ENCODE measurements at places on chromosomes 13 and 19.

DNA sequence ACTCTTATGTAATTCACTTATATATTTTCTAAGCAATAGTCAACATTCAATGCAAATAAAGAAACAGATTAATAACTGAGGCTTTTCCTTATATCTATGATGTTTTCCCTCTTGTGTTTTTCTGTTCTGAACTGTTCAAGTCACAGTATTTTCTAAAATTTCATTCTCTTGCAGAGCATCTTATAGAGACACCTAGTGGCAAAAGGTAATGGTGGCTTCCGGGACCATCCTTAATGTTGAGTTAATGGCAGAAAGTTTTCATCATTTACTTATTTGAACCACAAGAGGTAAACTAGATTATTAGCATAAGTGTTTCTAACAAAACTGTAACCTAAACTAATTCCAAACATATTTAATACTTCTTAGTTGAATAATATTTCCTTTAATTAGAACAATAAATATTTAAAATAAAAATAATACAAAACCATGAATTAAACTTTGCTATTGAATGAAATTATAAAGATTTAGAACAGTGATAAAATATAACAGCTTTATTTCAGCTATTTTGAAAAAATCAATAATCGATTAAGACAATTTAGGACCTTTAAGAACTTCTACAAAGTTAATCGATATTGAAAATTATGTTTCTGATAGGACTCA is 1.7 kb upstream of the SLITRK5 start:
- peak; percentile 54 for DNase-seq

DNA sequence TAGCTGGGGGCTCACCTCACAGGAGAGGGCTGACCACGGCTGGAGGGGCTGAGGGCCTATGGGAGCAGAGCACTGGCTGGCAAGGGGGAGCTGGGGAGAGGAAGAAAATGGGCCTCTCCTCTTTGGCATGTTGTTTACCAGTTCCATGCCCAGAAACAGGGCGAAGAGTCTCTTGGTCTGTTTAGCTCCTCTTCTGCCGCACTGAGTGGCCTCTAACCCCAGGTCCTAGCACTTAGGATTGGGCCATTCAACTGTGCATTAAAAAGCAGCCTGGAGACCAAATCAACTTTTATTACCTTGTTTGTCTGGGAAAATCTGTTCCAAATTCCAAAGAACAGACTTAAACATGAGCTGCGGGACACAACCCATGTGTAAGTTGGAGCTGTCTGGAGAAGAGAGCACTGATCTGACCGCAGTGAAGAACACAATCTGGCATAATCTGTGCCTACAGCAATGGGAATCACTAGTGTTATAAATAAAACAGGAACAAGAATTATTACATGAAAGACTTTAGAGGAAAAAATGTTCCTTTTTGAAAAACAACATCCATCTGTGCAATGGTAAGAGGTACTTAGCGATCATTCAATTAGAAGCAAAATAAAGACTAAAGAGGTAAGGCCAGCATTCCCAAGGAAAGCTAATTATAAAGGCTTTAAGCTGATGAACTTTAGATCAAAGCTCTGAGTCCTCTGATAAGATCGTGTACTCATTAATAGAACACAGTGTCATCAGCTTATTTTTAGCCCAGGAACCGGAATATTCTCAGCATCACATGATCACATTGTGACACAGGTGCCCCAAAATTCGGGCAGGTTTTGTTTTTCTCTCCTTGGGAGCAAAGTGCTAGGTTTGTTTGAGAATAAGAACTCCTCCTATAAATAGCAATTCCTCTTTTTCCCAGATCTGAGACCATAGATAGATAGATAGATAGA is 243.2 kb downstream of the COL4A1 start:
- DNase-seq = no peak

DNA sequence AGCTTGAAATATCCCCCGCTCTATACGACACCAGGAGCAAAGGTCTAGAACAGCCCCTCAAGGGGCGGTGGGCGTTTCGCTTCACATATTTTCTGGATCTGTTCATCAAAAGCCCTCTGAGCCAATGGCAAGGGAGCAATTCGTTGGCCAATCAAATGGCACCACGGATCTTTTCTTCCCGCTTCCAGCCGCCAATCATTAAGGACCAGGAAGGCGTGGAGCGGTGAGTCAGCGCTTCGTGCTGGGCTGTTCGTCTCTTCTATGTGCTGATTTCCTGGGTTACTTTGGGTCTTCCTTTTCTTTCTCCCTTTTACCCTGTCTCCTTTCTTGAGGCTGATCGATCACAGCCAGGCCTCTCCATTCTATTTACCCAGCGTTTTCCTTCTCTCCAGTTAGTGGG is at the start of gene NLRP4:
Gene NLRP4, plus strand, starts transcription at position 201 of the 400 bp plus-strand sequence. CDS start 15,541 bp downstream, outside the sequence.
- DNase-seq = no peak

GRCh38 chr13:31124204-31124603 is 37.5 kb downstream of the HSPH1 start:
- no peak for DNase-seq

GRCh38 chr19:51150627-51151026 is 8.5 kb downstream of the SIGLEC7 start:
- no peak for DNase-seq

GRCh38 chr19:54704928-54705327 is 19.3 kb upstream of the KIR3DL3 start:
- no peak for DNase-seq

GRCh38 chr13:108508263-108508662 is 121.1 kb upstream of the MYO16 start:
- DNase-seq = peak; percentile 35

DNA sequence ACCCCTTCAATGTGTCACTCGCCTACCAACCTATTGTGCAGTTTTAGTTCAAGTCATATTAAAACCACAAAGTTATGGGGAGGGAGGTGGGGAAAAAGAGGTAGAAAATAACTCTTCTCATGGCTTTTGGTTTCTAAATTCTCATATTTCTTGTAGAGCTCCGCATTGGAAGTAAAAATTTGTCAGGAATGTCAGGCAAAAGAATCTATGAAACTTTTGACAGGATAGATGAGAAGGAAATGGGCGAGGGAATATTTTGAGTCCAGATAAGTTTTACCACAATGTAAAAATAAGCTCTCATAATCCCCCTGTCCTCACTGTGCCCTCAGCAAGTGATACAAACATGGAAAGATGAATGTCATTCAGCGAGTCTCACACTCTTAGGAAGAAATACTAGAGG is 270.4 kb downstream of the DLEU7 start:
- DNase-seq = no peak

GRCh38 chr19:40603071-40603388 is 1.9 kb downstream of the LTBP4 start:
- DNase-seq = no peak

GRCh38 chr13:53953183-53953582 is 924.6 kb downstream of the OLFM4 start:
- no peak for DNase-seq

DNA sequence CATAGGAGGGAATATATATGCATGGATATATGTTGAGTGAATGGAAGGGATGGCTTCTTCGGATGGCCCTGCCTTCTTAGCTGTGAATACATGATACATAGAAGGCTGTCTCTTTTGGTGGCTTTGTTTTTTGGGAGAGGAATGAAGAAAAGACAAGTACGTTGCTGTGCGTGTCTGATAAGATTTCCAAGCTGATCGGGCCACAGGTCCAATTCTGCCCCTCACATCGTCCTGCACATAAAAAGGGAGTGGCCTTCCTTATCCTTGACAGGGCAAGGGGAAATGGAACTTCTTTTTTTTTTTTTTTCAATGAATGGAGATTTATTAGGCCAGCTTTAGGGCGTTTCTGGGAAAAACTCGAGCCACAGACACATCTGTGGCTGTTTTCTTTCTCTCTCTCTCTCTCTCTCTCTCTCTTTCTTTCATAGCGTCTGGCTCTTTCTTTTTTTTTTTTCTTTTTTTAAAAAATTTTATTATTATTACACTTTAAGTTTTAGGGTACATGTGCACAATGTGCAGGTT is 103.8 kb upstream of the SPATA13 start:
- DNase-seq = no peak

DNA sequence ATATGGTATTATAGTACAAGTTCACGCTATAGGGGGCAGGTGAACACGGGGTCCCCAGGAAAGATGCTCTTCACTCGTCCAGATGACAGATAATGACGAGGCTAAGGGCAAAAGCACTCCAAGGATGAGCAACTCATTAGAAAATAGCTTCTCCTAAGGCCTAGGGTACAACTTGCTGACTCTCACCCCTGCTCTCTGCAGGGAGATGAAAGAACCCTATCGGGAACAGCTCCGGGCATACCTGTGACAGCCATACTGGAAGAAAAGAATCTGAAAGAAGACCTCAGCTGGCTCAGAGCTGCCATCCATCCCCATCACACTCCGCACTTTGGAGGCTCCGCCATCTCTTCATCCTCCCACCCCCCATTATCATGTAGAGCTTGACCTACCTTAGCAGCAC is 17.5 kb upstream of the HSPH1 start:
- no peak for DNase-seq

DNA sequence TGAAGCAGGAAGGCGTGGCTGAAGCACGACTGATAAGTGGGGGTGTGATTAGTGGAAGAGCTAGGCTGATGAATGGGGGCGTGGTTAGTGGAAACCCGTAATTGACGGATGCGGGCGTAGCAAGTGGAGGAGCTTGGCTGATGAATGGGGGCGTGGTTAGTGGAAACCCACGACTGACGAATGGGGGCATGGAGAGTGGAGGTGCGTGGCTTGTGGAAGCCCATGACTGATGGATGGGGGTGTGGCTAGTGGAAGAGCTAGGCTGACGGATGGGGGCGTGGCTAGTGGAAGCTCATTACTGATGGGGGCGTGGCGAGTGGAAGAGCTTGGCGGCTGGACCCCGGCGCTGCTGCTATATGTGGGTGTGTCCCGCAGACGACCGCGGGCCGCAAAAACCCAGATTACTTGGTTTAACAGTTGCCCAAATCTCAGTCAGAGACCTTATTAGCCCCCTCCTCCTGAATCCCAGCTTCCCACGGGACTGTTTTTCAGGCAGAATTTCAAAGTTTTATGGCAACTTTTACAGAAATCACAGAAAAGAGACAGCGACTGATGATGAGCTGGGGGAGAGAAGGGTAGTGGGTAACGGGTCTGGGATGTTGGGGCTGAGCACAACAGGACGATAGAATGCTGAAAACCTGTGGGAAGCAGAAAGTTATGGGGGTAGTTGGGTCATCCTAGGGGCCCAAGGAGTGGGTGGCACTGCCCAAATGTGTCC is 9.0 kb upstream of the MEIS3 start:
- DNase-seq = peak; percentile 99

DNA sequence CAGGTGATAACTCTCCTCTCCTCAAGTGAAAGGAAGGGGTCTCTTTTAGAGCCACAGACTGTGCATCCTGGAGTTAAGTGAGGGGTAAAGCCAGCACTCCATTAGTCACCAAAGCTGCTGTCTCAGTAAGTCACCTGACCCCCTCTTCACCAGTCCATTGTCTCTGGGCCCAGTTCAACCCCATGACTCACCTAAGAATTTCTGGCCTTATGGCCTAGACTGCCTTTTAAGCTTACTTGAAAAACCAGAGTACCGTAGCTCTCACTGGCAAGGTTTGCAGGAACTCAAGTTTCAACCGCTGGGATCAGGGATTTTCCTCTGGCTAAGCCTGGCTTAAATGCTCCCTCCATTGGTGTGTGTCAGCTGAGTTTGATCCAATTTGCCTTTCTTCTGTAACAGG is 23.4 kb upstream of the EID2 start:
- DNase-seq = no peak

DNA sequence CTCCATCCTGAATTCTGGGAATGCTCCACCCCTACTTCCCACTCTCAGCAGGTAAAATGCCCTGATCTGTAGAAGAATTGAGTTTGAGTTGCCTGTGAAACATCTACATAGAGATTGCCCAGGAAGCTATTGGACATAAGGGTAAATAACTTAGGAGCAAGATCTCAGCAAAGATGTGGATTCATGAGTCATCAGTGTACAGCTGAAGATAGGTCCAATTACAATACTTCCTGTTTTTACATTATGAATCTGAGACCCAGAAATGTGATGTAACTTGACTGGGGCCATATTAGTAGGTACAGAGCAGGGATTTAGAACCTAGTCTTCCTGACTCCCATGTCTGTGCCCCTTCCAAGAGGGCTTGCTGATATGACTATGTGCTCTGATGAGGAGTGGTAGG is 79.4 kb upstream of the FNDC3A start:
- DNase-seq = peak; percentile 60

DNA sequence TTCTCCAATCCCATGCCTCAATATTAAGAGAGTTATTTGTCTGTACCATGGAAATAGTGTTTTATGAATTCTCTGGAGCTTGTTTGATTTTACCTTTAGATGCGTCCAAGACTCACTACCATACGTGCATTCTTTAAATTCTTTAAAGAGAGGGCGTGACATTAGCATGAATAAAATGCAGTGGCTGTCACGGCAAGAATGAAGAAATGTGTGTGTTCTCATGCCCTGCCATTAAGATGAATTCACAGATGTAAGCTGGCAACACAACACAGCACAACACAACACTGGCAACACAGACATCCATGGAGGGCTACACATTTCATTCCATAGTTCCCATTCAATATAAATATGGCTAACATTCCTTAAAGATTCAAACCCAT is 213.4 kb downstream of the ENOX1 start:
- no peak for DNase-seq

GRCh38 chr19:48975947-48976847 is 11.1 kb downstream of the FTL start:
- peak; percentile 56 for DNase-seq

DNA sequence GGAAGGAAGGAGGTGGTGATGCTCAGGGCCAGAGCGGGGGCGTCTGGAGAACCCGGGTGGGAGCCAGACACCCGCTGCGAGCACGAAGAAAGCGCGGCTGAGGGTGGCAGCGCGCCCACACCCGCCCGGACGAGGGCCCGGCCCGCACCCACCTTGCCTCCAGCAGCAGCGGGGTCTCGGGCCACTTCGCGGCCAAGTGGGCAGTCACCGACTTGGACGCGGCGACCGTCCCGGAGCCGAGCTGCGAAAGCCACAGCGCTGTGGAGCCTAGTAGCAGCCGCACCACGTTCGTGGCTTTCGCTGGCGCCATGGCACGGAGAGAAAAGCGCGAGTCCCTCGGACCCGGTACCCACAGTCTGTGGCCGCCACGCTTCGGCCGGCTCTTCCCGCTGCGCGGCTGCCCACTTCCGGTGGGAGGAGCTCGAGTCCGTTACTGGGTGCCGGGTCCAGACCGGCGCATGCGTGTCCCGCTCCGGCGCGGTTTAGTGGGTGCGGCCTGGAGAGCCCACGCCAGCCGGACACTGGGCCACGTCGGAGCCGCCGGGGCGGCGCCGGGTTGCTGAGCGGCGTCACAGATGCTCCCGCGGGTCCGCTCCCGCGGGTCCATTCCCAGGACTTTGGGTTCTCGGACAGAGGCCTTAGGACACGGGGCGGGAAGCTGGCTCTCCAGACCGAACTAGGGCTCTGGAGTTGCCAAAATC is at the start of gene UGGT2:
Gene UGGT2, minus strand, starts transcription at position 399 of the 701 bp plus-strand sequence. Its CDS starts 89 bp downstream, at position 310.
- DNase-seq = peak; percentile 93

DNA sequence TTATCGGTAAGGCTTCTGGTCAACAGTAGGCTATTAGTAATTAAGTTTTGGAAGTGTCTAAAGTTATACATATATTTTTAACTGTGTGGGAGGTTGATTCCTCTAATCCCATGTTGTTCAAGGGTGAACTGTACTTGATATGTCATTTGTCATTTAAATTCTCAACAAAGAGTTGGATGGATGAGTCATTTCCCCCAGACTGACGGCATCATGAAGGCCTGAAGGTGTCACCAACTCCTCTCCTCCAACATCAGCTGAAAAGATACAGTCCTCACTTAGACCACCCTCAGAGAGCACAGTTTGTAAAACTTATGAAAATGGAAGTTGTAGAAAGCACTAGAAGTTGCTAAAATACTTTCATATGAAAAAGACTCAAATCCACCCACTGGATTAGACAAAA is 48.8 kb downstream of the DCLK1 start:
- no peak for DNase-seq

GRCh38 chr13:114099918-114100445 is 32.4 kb downstream of the RASA3 start:
- DNase-seq = peak; percentile 34

GRCh38 chr19:46056536-46056935 is 15.7 kb upstream of the IGFL4 start:
- DNase-seq = no peak
